ENCODE measurements at places on chromosomes 11 and 22. TPM values are rescaled to one million over a fixed set of nuclear protein-coding genes. Genes with fewer than 3 reads are reported as not detected.

The FREY1 gene
- total RNA-seq = 0.85 TPM

The MPZL3 gene
- total RNA-seq = 7.3 TPM

The CNTF gene
- total RNA-seq = 1.7 TPM

The LARGE2 gene
- total RNA-seq = not detected

The BLID gene
- total RNA-seq = not detected

The HBE1 gene
- total RNA-seq = not detected

The GAL3ST1 gene
- 0.17 TPM for total RNA-seq

The CD248 gene
- 0.23 TPM for total RNA-seq

The PLEKHA7 gene
- total RNA-seq = 6.4 TPM

The OR52J3 gene
- total RNA-seq = not detected

The GGTLC3 gene
- not detected for total RNA-seq

The OR10V1 gene
- total RNA-seq = not detected

The SLC43A3 gene
- total RNA-seq = 101 TPM

The VSIG2 gene
- 0.51 TPM for total RNA-seq

The LSP1 gene
- total RNA-seq = 0.42 TPM

The KIRREL3 gene
- not detected for total RNA-seq

The PTPRCAP gene
- total RNA-seq = 1.0 TPM

The C22orf31 gene
- total RNA-seq = not detected

The LGR4 gene
- total RNA-seq = 1.9 TPM

The MS4A15 gene
- not detected for total RNA-seq

The GGTLC2 gene
- not detected for total RNA-seq

The MS4A13 gene
- total RNA-seq = not detected

The WT1 gene
- total RNA-seq = not detected

The GPHA2 gene
- not detected for total RNA-seq

The LDHAL6A gene
- not detected for total RNA-seq

The GAL3ST3 gene
- total RNA-seq = 1.4 TPM

The NUP50 gene
- 68.6 TPM for total RNA-seq

The UBE2L6 gene
- 37.4 TPM for total RNA-seq

The IRF7 gene
- 24.2 TPM for total RNA-seq

The KDM4E gene
- not detected for total RNA-seq

The CCDC116 gene
- total RNA-seq = 0.17 TPM

The PITPNB gene
- total RNA-seq = 50.9 TPM

The SEC14L3 gene
- not detected for total RNA-seq

The GRAMD4 gene
- 48.8 TPM for total RNA-seq

Data from dermis blood vessel endothelial cell (primary cell).